Fibroblast of upper back skin (primary cell): ENCODE measurements at places on chromosomes 11 and 22.

- no peak for DNase-seq
Measured at GRCh38 chr11:110802162-110802561, 89.9 kb upstream of the ARHGAP20 start.

DNA sequence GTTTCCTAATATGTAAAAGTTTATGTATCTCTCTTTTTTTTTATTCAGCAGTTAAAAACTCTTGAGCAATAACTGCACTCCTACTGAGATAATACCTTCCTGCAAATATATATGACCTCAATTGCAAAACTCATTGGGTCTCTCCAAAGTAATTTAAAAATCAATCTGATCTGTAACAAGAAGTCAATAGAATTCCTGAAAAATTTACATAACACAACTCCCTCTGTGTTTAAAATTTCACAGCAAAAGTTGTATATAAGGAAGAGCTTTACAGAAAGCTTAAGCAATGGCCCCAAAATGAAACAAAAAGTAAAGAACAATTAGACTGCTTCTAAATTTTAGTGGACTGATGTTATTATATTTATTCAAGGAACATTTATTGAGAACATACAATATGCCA is 313.4 kb downstream of the DLG2 start:
- no peak for DNase-seq

- no peak for DNase-seq
Measured at GRCh38 chr11:86681483-86681756, 9.0 kb upstream of the ME3 start.

DNA sequence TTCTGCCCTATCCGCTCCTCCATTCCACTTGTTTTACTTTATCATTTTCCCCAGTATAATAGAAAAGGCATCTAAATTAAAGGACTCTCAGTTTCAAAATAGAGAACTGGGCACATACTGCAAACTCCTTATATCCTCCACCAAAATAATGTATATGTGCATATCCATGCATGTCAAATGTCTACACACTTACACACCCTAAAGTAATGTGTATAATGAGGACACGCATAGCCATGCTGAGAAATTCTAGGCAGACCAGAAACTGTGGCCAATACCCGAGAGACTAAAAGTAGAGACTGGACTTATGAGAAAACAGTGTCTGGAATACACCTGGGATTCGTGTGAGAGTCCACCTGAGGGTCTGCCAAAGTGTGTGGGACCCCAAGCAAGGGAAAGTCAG is 183.5 kb downstream of the CWF19L2 start:
- no peak for DNase-seq

DNA sequence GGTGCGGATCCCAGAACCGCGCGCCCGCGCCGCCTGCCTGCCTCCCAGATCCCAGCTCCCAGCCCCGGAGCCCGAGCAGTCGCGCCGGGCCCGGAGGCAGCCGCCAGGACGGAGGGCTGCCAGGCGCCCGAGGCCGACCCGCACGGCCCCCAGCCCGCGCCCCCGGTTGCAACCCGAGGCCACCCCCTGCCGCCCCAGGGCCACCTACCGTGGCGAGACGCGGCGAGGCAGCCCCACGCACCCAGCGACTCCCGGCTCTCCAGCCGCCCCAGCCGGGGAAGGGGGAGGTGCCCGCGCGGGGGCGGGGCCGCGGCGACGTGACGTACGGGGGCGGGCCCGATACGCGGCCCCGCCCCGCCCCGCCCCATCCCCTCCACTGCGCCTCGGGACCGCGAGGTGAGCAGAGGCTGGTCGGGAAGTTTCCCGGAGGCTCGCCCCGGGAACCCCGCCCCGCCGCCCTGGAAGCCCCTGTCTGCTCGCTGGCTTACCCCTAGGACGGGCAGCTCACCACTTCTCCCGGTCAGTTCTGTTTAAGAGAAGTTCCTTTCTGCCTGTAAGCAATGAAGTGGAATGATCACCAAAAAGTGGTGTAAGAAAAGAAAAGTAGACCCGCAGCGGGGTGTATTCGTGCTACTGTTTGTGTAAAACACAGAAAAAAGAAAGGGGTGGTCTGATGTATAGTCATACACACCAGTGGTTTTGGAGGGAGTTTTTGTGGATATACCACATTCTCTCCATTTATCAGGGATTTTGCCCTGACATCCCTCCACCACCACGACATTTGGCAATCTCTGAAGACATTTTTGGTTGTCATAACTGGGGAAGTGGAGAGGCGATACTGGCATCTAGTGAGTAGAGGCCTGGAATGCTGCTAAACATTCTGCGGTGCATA is at the start of gene TPST2:
Gene TPST2 (minus strand): TSS at position 288 of the 892 bp plus-strand sequence. CDS start 48,502 bp downstream, outside the sequence.
- DNase-seq: peak; percentile 72

GRCh38 chr11:3375552-3375951 is 3.4 kb downstream of the ZNF195 start:
- peak; percentile 6 for DNase-seq

DNA sequence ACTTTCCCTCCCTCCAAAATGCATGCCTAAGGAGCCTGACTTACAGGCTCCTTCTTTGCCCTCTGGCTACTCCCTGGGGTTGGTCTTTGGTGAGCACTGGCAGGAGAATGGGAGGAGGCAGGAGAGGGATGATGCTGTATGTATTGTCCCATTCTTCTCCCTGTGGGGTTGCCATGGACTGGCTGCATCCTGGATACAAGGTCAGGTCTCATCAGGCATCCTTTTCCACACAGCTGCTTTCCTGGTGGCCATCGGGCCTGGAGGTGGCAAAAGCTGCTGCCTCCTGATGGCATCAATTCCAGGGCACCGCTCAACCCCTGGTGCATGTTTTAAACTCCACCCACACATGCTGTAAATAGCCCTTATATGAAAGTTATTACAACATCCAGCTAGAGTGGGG is 257.2 kb downstream of the ETS1 start:
- no peak for DNase-seq

- no peak for DNase-seq
Measured at GRCh38 chr22:41074061-41074460, 18.3 kb upstream of the EP300 start.

DNA sequence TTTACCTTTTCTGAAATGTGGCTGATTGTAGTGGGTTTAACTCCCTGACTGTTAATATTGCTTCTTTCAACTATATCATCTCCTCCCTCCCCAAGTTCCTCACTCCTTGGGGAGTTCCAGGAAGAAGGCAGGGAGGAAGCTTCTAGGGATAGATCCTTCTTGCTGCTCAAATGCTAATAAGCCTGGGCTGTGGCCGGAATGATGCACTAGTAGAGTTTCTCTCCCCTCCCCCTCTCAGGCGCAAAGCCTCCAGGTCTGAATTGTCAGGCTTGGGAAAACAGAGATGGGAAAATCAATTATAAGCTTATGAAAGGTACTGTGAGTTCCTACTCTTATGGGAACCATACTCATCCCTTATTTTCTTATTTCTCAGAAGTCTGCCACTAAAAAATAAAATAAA is 30.8 kb downstream of the FEZ1 start:
- no peak for DNase-seq

GRCh38 chr11:117861151-117862018 is 15.1 kb downstream of the FXYD6 start:
- DNase-seq: no peak

DNA sequence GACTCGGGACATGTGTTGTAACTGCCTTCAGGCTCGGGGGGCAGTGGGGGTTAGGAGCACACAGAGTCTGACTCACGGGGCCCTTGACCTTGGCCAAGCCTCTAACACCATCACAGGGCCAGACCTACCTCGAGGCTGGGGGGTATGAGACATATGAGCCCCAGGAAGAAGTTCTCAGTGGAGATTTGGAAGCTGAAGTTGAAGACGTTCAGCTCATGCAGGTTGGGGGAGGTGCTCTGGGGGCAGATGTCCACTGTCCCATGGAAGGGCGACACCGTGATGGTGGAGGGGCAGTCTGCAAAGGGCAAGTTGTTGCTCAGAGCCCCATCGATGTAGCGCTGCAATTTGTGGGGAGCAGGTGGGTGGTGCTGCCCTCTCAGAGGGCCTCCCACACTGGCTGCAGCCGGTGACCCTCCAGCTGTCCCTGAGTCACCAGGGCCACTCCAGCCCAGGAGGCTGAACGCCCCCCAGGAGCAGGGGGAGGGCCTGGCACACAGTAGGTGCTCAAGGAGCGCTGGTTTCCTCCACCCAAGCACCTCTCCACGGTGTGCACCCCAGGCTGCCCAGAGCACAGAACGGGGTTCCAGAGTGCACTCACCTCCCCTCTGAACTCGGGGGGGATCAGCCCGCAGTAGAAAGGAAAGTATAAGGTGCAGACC is 2.5 kb downstream of the PNPLA5 start:
- DNase-seq: no peak

GRCh38 chr22:27513021-27513420 is 288.5 kb downstream of the MN1 start:
- no peak for DNase-seq

DNA sequence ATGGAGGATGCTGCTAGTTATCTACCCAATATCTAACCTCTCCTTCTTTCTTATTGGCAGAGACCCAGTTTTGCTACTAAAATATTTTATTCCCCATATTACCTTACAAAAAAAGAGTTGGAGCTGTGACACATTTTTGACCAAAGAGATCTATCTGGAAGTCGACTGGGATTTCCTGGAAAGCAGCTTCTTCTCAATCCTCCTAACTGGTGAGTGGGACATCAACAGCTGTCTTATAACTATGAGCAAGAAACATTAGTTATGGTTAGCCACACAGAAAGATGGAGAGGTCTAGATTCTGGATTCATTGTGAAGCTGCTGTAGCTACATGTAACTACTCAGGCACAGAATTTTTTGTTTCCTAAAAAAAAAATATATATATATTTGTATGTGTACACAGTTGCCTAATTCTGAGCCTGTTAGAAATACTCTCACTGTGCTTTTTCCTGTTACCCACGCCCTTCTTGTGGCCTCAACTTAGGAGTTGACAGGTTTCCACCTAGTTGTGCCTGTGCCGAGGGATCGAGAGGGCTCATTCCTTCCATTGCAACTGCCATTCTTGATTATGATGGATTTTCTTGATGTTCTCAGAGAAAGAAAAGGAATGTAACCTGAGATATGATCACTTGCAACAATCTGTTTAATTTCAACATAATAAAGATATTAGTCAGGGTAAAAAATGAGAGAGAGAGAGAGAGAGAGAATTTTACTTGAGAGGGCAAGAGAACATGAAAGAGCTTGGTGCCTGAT is 142.0 kb downstream of the SLC17A6 start:
- DNase-seq: peak; percentile 69

- DNase-seq: no peak
Measured at GRCh38 chr11:129881570-129882170, 13.7 kb downstream of the NFRKB start.

DNA sequence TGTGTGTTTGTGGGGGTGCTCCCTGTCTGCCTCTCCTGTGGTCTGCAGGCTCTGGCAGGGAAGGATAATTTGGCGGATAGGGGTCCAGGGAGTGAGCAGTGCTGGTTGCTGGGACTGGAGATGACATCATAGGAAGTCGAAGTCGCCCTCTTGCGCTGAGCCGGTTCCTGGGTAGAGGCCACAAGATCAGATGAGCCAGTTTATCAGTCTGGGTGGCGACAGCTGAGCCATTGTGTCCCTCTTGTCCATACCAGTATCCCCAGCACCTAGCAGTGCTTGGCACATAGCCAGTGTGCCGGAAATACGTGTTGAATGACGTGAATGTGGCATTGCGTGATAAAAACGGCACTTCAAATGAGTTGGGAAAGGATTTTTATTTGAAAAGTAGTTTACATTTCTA is 9.8 kb downstream of the APOL5 start:
- no peak for DNase-seq

GRCh38 chr11:64129403-64129802 is 36.5 kb downstream of the MACROD1 start:
- DNase-seq: no peak

- DNase-seq: no peak
Measured at GRCh38 chr11:69948256-69949141, 129.3 kb upstream of the FGF3 start.

GRCh38 chr11:13902523-13902922 is 60.0 kb upstream of the SPON1 start:
- no peak for DNase-seq

DNA sequence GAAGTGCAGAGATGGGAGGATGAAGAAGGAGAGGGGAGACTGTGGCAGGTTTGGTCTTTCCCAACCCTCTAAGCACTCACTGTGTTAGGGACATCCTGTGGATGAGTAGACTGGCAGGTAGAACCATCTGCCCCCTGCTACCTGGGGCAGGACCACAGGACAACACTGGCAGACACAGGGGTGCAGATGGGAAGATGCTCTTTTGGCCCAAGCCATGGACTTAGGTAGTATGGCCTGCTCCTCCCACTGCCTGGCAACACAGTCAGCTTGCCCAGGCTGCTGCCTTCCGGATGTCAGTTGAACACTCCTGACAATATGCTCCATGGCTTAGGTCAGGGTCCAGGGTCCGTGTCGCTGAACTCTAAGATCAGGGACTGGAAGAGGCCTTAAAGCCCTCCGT is 140.7 kb upstream of the NAV2 start:
- no peak for DNase-seq

DNA sequence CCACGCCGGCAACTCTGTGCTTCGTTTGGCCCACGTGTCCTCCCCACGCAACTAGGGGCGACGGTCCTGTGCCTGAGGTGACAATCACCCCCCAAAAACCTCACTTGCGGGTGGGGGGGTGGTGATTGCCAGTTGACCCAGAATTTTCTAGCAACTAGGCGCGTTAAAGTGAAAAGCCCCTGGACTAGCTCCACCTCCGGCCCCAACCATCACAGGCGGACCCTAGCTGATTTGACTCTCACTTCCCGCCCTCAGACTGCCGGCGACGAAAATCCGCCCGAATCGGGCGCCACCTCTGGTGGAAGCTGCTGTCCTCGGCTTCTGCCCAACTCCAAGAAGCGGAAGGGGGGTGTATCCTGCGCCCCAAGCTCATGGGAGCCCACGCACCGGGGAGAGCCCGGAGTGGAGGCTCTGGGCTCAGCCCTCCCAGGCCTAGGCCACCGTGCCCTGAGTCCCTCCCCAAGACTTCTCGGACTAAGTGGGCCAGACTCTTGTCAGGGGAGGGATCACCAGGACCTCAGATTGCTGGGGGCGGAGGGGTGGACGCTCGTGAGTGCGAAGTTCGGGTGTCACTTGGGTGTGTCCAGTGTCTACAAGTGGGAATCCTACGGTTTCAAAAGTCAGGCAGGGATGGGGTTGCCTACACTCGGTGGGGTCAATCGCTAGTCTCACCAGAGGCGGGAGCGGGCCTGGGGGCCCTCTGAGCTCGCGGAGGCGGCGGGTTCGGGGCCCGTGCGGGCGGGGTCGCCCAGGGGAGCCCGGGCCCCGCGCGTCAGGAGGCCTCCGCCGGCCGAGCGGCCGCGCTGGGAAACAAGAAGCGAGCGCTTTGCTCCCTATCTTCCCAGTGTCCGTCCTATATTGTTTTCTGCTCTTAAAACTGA is 12.3 kb downstream of the PAX6 start:
- no peak for DNase-seq

DNA sequence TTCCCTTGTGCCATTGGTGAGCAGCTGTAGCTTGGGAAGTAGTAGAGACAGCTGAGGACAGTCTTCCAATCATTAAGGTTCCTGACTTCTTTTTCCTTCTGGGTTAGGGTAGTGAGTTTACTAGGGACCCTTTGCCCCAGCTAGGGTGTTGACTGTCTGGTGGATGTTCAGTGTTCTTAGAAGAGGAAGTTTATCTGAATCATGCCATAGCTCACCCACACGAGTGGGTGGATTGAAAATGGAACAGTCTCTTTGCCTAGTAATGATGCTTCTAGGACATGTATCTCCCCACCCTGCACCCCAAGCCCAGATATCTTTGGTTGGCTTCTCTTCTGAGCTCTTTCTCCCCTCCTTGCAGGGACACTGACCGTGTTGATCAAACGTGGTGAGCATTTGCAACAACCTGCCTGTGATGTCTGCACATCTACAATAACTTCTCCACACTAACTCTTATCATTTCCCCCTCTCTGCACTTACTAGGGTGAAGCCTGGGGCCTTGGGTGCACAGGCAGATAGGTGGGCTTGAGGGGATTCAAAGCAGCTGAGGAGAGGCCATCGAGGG is 57.1 kb upstream of the HORMAD2 start:
- DNase-seq: no peak

GRCh38 chr22:21948824-21949568 is 3.7 kb downstream of the PPM1F start:
- DNase-seq: no peak
